ENCODE measurements at places on chromosomes 7 and 10.

GRCh38 chr7:29119538-29119937 is 26.8 kb downstream of the CPVL start:
- DNase-seq: no peak

GRCh38 chr7:132581431-132581830 is 5.2 kb upstream of the PLXNA4 start:
- no peak for DNase-seq

DNA sequence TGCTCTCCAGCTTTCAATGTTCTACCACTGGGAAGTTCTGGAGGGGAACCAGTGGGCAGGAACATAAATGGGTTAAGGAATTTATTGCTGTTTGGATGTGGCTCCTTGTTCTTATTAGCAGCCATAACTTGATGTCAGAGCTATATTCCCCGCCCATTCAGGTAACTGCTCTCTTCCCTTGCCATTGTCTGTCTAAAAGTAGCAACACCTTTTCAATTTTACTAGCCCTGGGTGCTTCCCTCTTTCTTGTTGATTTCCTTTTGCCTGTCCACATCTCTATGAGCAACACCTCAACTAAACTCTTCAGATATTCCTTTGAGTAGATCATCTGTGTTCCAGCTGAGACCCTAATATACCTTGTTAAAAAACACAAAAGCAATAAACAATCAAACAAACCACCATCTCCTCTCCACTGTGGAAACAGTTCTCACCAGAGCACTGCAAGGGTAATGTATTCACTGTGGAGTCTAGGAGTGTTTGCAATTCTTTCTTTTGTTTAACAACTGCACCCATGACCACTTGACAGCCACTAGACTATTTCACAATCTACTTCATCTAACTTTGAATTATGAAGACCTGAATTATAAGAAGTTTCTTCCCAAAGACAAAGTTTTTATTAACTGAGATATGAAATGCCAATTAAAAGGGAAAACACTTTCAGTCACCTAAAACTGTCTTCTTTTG is 436.7 kb downstream of the IPMK start:
- DNase-seq: no peak

GRCh38 chr7:41627645-41628298 is 75.1 kb downstream of the INHBA start:
- DNase-seq: no peak

DNA sequence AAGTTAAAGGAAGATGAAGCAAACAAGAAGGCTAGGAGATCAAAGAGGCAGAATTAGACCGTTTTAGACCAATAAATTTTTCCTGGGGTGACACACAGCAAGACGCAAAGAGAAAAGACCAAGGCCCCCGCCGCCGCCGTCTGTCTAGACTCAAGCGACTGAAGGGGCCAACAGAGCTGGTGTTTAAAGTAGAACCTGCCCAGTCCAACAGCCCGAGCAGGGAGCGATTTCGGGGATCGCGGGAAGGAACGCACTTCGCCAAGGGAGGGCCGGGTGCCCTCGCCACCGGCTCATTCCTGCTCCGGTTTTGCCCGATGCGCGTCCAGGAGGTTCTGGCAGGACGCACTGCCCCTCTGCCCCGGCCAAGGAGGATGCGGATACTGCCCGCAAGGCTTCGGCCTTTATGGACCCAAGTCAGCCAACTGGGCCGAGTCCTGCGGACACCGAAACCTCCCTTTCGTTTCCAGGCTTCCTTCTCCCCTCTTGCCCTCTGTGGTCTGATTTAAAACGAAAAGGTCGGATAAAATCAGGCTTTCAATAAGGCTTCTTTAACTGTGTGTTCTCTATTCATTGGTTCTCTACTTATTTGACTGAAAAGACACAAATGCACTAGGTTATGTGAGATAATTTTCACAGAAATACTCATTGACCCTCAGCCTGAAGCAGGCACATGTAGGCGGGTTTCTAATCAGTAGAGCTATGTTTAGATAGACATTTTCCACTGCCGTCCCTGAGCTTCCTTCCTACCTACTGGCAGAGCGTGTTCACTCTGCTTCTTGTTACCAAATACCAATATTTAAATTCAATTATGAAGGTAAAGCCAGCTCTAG is 2.2 kb upstream of the HOXA7 start:
- no peak for DNase-seq

DNA sequence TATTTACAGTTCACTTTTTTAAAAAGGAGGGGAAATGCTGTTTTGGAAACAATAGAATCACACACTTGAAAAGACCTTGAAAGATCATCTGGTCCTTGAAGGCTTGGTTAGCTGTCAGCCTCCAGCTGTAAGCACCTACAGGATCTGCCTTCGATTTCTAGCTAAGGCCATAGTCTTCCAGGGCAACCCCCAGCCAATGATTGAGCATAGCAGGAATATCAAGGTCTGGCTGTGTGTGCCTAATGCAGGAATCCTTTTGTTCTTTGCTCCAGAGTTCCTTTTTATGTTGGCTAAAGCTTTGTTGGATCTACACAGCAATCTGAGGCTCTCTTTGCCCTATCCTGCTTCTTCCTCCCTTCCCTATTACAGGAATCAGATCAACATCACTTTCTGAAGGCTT is 5.2 kb upstream of the YAE1 start:
- no peak for DNase-seq

- no peak for DNase-seq
Observed at GRCh38 chr7:47873762-47874161, 74.5 kb downstream of the PKD1L1 start.

GRCh38 chr7:114793155-114793845 is 128.6 kb upstream of the MDFIC start:
- DNase-seq: no peak

- no peak for DNase-seq
Observed at GRCh38 chr7:101877882-101878591, 60.6 kb downstream of the CUX1 start.

GRCh38 chr7:154685564-154685901 is 317.4 kb downstream of the PAXIP1 start:
- no peak for DNase-seq

DNA sequence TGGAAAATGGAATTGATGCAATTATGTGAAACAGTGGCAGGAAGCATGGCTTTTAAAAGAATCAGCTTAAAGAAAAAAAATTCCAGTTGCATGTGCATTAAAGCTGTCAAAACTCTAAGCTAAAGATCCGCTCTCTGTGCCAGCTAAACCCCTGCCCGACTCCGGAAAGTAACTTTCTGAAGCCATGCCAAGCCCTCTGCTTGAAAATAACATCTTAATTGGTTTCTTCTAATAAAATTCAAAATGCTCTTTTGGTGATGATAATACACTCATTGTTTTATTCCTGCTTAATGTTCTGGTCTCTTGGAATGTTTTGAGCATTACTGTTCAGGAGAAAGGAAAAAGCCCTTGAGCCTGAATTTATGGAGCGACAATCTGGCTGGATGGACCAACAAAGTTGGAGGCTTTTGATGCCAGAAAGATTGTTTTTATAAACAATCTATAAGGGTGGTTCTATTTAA is 11.7 kb downstream of the SEMA3C start:
- no peak for DNase-seq

- DNase-seq: no peak
Observed at GRCh38 chr7:136517971-136518370, 350.5 kb upstream of the CHRM2 start.

DNA sequence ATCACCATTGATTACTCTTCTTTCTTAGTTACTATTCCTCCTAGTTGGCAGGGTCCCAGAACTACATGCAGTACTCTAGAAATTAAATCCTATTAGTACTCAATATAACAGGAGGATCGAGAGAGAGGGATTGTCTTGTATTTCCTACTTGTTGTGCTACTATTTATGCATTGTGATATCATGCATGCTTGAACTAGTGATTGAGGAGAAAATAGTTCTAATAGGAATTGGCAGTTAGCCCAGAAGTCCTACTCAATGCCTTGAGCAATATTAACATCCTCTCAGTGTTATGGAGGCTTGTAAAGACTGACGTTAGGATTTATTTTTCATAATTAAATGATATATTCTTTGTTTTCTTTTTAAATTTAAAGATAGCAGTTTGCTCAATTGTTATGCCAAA is 67.4 kb downstream of the FOXP2 start:
- DNase-seq: no peak

DNA sequence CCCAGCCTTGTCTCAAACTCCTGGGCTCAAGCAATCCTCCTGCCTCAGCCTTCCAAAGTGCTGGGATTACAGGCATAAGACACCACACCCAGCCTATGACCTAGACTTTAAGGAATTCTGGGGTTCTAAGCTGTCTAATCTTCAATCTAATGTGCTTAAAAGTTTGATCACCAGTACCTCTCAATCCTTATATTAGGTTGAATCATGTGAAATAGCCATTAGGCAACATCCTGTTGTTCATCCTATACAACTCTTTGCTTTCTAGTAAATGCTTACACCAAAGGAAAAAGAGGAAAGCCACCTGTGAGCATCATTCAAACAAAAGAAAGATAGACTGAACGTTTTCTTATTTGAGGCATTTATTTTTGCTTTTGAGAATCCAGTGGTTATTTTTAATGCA is 56.0 kb downstream of the ATOH7 start:
- DNase-seq: no peak

DNA sequence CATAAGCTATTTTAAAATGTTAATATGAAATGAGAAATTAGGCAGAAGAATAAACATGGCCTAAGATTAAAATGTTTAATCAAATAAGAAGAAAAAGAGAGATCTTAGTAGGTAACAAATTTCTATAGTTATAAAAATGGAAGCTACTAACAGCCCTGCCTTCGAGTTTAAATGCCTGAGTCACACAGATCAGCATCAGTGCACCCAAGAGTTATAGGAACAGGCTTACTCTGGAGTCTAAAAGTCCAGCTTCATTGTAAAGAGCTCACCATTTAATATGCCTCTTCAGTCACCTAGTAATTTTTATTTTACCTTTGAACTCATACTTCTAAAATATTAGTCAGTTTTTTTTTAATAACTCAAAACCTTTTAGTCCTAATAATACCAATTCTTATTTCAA is 52.6 kb downstream of the BRI3 start:
- DNase-seq: no peak

GRCh38 chr10:62818426-62819011 is 2.4 kb upstream of the EGR2 start:
- peak; percentile 71 for DNase-seq

DNA sequence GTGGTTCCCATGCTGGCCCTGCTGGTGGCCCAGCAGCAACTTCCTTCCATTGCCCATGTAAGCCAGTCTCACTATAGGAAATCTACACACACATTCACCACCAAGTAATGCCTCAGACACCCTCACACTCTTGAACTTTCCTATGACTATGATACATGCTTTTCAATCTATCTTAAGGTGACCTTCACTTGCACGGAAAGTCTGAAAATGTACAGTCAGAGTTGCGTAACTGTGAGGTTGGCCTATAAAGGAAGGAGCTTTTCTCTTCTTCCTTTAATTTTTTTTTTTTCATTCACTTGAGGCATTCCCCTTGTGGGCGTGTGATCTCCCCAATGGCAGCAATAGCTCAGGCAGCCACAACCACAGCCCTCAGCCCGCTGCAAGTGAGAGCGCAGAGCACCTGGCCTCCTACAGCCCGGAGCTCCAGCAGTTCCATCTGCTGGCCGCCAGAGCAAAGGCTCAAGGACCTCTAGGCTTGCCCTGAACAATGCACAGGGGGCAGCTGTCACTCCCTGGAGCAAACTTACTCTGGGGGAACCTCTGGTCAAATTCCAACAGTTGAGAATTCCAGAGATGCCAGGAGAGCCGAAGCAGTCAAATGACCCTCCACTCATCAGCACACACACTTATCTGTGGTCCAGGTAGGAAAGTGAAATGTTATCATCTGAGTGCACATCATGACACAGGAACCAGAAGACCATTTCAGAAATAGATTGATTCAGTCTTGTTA is 123.1 kb upstream of the ADO start:
- DNase-seq: peak; percentile 86

- DNase-seq: no peak
Observed at GRCh38 chr7:64558323-64558705, 4.6 kb downstream of the ZNF680 start.

DNA sequence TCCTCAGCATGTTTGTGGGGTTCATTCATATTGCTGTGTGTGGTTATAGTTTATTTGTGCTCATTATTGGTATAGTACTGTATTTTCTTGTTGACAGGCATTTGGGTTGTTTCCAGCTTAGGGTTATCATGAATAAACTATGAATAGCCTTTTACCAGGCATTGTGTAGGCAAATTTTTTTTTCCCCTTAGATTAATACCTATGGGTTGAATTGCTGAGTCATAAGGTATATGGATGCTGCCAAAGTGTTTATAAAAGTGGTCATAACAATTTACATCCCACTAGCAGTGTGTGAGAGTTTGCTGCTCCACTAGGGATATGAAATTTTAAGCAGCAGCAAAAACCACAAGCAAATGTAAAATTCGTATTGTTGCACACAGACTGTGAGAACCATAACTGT is 175.0 kb downstream of the PLPP4 start:
- DNase-seq: no peak

DNA sequence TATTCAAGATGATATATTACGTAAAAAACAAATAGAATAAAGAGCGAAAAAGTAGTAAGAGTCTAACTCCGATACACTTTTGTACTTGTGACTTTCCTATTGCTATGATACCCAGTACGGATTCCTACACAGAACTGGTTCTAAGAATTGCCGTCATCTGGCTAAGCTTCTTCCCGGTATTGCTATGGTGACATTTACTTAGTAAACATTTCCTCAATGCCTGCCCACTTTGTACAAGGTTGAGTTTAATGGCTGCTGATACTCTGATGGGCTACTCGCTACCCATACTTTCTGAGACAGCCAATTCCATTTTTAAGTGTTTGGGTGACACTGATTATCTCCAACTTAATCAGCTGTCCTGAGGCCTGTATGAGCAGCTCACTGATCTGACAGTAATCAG is 55.6 kb downstream of the OSBPL3 start:
- no peak for DNase-seq

GRCh38 chr10:13078912-13079775 is 20.8 kb upstream of the OPTN start:
- DNase-seq: no peak

DNA sequence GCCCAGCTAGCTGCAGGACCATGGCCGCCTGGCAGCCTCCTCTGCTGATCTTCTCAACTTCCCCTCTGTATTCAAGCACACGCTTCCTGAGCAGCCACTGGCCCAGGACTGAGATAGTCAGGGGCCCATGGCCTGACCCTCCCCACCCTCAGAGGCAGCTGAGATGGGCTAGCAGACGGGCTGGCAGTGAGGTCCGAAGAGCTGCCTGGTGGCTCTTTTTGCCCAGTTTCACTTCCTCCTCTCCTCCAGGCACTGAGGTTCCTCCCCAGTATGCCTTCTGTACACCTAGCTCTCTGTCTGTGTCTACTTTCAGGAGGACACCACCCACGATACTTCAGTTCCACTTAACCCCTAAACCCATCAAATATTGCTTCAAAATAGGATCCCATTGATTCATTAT is 395.6 kb downstream of the TNS3 start:
- no peak for DNase-seq

DNA sequence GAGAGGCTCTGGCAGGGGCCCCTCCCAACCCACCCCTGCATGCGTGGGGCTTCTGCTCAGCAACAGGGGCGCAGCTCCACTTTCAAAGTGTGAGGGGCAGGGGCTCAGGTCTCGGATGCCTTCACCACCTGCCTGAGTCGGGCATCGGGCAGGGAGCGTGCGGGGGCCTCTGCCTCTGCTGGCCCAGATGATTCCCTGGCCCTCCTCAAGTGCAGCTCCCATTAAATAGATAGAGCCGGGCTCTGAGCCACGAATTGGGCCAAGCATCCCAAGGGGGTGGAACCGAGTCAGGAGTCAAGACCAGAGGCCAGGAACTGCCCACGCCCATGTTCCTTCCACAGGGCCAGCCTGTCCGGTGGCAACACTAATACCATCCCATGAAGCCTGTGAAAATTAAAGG is 108.9 kb upstream of the FAM20C start:
- no peak for DNase-seq

- DNase-seq: no peak
Observed at GRCh38 chr7:37694208-37695094, 10.9 kb downstream of the GPR141 start.
